ENCODE measurements at places on chromosomes 11 and 22.

- DNase-seq: no peak
Measured at GRCh38 chr11:119100994-119101758, 477 bp downstream of the DPAGT1 start.

DNA sequence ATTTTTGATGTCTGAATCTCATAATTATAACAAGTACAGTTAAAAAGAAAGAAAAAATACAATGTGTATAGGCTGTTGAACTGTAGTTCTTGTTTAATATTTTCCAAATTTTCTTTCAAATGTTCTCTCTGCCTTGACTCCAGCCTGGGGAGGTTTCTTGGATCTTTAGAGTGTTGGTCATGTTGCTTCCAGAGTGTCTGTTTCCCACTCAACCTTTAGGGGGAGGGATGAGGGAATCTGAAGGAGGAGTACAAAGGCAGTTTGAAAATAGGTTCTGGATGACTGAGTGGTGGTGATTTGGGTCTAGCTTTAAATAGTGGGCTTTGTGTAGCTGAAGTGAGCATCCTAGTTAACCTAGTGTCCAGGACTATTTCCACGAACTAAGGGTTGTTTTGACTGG lies 2.0 kb downstream of the CTNND1 start:
- DNase-seq: no peak

DNA sequence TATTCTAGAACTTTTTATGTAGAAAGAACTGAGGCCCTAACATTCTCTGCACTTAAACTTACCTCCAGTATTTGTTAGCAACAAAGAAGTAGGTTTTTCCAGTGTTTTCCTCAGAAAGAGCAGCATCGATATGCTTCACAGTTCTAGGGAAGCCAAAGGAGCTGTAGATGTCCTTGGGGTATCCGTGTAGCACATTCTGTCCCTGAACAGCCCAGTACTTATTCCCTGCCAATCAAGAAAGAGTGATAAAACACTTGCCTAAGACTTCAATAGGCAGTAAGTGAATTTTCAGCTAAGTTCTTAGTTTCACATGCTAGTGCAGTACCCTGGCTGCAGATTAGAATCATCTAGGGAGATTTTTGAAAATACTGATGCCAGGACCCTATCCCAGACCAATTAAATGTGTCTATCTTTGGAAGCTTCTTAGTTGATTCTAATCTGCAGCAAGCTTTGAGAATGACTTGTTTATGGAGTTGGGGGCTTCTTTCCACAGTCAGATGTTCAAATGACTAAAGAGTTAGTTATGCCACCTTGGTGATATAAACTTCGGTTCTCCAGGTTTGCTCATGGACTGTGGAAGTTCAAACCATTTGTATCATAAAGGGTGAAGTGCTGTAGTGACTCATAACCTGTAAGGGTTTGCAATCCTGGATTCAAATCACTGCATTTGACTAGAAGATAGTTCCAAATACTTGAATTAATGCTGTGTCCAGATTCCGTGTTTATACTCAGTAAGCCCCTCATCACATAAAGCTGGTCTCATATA lies 6.5 kb downstream of the MMP1 start:
- DNase-seq: no peak

DNA sequence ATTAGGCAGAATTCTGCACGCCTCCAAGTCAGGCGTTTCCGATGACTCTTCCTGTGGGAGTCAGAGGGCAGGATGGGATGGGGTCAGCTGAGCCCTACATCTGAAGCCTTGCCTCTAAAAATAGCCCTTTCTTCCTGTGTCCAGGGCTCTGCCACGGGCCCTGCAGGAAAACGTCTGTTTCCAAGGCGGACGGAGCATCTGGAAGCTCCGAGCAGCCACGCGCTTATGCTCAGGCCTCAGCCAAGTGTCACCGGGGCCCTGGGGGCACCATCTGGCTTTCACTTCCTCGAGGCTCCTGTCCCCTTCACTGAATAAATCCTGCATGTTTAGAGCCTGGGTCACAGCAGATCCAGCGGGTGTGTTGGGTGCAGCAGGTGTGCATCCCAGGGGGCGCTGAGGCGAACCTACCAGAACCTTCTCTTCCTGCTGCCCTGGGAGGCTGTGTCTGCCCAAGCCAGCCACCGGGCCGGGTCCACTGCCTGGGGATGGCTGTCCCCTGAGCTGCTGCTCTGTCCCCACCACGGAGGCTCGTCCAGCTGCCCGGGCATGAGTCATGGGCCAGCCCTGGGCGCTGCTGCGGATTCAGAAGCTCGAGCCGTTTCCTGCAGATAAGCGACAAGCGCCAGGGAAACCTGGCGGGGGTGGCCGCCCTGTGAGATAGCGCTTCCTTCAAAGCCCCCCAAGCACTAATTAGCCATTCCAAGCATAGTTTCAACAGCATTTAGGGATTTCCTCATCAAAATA lies 32.0 kb upstream of the LINC01488 start:
- DNase-seq: no peak

DNA sequence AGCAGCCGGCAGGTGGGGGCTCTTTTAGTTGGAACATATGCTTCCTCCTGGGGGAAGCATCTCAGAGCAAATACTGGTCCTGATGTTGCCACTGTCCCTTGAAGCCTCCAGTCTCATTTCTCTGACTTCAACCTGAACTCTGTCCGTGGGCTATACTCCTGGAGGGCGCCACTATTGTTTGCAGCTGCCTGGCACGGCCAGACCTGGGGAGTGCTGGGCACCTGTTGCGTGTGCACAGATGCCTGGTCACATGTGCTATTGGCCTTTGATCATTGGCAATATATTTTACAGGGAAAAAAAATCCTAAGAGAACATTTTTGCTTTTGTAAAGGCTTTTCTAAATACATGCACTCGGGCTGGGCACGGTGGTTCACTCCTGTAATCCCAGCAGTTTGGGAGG lies 18.2 kb downstream of the LHFPL7 start:
- DNase-seq: no peak

DNA sequence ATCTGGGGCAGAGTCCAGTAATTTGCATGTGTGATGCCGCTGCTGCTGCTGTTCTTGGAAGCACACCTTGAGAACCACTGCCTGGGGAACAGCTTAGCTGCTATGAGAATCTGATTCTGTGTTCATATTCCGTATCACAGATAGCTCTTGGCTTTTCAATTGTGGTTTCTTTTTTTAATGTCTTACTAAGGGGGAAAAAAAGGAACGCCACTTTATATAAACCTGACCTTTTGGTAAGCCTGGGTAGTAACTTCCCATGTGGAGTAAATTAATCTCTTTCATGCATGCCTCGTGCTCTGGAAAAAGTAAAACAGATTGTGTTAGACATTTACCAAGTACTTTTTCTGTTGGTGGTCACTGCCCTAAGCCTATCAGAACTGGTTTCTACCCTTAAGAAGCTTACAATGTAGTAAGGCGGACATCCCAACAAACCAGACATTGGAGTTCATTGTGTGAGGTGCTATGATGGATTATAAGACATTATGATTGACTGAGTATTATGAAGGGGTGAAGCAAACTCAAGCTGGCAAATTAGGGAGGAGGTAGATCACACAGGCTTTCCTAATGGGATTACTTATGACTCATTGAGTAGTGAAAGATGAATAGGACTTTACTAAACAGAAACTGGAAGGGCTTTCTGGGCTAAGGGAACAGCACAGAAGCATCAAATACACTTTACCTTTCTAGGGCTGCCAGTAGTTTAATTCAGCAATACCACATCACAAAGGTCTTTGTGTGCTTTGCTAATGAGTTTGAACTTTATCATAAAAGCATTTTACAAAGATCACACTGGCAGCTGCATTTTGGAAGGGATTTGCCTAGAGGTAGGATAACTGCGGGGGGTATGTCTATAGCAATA lies 64.7 kb downstream of the MAML2 start:
- no peak for DNase-seq

DNA sequence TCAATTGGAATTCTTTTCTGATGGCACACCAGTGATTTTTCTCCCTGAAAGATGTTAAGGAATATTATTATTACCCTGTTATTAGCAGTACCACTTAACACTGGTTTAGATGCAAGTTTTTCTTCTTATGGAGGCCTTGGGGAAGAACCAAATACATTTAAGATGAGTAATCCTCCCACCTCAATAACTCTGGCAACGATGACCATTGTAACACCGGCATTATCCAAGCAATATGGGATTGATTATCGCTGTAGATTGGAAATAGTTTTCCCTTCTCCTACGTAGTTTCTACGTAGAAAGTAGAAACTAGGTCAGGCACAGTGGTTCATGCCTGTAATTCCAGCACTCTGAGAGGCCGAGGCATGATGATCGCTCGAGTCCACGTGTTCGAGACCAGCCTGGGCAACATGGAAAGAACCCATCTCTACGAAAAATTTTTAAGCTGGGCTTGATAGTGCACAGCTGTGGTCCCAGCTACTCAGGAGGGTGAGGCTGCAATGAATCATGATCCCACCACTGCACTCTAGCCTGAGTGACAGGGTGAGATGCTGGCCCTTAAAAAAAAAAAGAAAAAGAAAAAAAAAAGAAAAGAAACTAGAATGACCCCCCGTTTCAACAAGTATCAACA lies 45.5 kb downstream of the PACSIN2 start:
- no peak for DNase-seq
